ENCODE measurements at places on chromosomes 6 and 20.

DNA sequence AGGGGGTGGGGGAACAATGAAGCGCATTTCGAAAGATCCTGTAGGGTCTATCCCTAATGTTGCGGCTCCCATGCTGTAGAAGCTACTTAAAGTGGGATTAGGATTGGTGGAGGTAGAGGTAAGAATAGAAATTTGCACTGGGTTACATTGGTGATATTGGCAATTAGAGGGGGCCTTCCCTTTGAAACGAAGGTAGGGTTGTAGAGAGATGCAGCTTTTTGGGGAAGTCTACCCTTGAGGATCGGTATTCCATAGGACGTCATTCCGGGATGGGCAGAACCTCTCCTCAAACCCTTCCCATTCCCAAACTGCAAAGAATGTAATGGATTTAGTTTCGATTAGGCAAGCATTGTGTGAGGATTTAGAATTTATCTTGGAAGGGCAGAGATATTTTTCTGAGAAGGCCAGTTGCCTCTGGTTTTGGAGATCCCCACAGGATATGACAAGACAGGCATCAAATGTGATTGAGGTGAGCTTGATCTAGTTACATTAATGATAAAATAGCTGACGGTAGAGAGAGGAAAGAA, 5.4 kb upstream of the ZNFX1 start:
- DNase-seq = no peak

DNA sequence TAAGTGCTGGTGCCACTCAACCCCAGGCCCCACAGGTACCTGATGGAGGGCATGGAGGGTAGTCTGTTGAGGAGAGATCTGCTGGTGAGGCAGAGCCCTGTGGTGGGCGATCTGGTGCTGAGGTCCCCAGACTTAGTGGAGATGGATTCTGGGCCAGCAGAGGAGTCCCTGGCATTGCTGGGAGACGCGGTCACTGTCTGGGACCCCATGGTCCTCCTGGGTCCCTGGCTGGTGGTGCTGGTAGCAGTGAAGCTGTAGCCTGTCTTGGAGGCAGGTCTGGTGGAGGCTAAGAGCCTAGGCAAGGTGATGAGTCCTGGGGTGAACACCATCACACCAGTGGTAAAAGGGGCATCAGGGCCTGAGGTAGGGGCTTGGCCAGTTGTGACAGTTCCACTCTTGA, 6.6 kb downstream of the TREML2 start:
- no peak for DNase-seq

- no peak for DNase-seq
These were observed 65.9 kb downstream of the CRYBG1 start for GRCh38 chr6:106426250-106426970.

DNA sequence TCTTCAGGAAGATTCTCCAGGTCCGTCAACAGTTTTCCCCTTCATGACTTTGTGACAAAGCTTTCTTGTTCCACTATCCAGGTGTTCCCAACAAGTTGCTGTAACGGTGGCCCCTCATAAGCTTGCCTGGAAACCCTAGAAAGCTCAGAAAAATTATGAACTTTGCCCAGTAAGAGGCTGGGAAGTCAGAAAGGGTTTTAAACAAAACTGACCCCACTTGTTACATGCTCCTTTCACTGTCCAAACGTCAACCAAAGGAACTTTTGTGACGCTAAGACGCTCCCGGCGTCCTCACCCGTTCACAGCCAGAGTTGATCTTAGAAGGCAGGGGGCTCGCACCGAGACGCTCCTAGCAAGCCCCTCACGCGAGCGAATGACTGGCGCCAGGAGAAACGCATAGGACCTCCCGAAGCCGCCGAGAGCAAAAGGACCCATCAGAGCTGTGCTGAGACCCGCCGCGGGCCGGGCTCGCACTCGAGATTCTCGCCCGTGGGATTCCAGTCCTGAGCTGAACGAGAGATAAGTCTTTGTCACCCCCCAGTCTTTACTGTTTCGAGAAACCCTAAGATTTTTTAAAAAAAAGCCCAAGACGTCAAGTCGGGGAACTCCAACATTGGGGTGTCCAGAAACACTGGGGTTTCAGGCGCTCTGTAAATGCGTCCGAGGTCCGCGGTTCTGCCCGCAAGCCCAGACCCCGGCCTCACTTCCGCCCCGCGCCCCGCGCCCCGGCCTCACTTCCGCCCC, 544 bp upstream of the ACAT2 start:
- DNase-seq = peak; percentile 9

GRCh38 chr20:51512645-51513044, 29.9 kb downstream of the NFATC2 start:
- no peak for DNase-seq

DNA sequence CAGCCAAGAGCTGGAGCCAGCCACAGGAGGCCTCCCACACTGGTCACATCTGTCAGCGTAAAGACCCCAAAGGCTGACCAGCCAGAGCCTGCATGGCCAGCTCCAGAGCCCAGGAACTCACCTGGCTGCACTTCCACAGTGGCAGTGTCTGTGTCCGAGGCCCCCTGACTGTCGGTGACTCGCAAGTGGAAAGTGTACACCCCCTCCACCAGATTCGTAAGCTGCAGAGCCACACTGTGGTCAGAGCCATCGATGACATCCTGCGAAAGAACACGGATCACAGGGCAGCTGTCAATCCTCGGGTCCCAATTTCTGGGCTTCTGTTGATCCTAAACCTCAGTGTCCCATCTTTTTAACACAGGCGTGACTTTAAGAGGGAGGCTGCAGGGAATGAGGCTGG, 69.3 kb downstream of the ALDH5A1 start:
- DNase-seq = no peak

GRCh38 chr6:111566222-111566734, 39.4 kb downstream of the TRAF3IP2 start:
- DNase-seq = no peak

DNA sequence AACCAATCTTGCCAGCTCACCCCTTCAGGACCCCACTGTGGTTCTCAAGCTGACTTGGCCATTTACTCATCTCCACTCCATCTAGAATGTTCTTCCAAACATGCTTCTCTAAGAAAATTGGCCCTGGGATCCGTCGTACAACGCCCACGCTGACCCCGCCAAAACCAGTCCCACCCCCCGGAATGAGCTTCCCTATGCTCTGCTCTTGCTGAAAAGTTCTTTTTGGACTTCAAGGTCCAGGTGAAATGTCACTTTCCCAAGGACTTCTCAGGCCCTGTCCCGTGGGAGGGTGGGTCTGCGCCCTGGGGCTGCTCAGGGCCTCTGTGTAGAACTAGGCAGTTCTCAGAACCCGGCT, 9.9 kb downstream of the NOL4L start:
- DNase-seq = no peak

- DNase-seq = no peak
These were observed 324.7 kb upstream of the RUNX2 start for GRCh38 chr6:45003387-45003786.
